COR-L47 (cell line): ENCODE measurements at places on chromosomes 7 and 10.

GRCh38 chr7:5773661-5774086 is 7.8 kb downstream of the RNF216 start:
- DNase-seq = no peak

GRCh38 chr7:128209229-128210035 is 31.6 kb upstream of the LEP start:
- peak; percentile 65 for DNase-seq

DNA sequence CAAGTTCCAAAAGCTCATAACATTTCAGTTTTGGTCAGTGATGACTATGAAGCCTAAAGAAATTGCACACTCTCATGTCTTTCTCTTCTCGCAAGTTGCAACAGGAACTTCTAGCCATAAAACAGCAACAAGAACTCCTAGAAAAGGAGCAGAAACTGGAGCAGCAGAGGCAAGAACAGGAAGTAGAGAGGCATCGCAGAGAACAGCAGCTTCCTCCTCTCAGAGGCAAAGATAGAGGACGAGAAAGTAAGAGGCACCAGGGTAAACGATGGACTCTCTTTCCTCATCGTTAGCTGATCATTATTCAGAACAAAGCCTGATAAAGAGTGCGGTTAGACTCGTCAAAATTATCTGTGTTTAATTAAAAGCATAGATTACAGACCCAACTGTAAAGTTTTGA is 94.7 kb downstream of the HDAC9 start:
- no peak for DNase-seq

DNA sequence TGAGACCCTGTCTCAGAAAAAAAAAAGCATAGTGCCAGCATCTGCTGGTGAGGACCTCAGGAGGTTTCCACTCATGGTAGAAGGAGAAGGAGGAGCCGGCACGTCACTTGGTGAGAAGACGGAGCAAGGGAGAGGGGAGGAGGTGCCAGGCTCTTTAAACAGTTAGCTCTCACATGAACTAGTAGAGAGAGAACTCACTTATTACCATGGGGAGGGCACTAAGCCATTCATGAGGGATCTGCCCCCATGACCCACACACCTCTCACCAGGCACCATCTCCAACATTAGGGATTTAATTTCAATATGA is 62.9 kb upstream of the VKORC1L1 start:
- no peak for DNase-seq

- no peak for DNase-seq
Measured at GRCh38 chr7:77565917-77566316, 28.8 kb downstream of the PTPN12 start.

DNA sequence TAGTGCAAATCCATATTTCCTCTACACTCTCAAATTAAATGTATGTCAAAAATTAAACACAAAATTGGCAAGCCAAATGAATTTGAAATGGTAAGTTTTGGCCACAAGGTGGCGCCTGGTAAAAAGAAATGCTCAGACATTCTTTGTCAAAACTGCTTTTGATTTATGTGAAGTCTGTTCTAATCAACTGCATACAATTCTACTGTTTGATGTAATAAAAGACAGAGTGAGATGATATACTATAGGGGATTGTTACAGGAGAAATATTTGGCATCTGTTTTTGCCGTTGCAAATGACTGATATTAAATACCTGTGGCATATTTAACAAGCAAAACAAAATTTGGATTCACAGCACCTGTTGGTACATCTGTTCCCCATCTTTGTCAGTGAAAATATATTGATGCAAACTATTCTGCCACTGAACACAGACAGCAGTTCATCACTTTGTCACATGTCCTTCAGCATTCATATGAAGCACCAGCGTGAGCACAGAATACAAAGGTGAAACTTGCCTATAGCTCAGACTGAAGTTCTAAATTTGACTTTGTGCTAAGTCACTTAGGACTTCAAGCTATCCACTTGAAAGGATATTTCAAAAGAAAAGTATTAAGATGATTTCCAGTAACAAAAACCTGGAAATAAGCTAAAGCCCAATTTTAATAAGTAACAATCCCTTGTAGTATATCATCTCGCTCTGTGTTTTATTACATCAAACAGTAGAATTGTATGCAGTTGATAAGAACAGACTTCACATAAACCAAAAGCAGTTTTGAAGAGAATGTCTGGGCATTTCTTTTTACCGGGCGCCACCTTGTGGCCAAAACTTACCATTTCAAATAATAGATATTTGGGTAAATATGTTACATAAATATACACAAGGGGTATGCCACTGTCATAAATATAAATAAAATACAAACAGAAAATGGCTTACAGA is 10.2 kb upstream of the CH25H start:
- DNase-seq = peak; percentile 21

- no peak for DNase-seq
Measured at GRCh38 chr7:51352174-51353100, 35.8 kb upstream of the COBL start.

GRCh38 chr10:8325024-8325980 is 270.8 kb downstream of the GATA3 start:
- DNase-seq = no peak

GRCh38 chr7:68224041-68224741 is 1227.6 kb downstream of the TYW1 start:
- DNase-seq = peak; percentile 81

GRCh38 chr10:12707461-12708185 is 293.9 kb downstream of the CCDC3 start:
- DNase-seq = peak; percentile 37

- no peak for DNase-seq
Measured at GRCh38 chr7:157462419-157462771, 125.6 kb downstream of the DNAJB6 start.

DNA sequence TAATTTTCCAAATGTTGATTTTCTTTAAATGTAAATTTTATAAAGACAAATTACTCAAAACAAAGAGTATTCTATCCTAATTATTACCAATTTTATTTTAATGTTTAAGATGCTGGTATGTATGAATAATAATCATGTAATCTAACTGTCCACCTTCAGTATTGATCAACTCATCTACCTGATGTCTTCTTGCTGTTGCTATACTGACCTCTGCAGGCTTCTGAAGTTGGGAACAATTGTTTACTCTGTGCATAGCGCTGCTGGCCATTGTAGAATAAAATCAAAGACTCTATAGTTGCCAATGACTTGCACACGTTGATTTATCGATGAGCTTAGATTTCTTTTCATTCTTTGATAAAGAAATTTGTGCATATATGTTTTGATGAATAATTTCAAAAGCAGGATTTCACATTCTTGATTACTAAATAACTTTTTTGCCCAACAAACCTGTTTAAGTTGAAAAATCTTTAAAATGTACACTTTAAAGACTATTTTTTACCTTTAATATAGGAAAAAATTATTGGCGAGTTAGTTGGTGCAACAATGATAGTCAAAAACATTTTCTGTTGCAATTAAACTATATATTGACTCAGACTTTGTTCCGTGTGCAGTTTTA is 282.3 kb downstream of the TFEC start:
- DNase-seq = peak; percentile 33

- no peak for DNase-seq
Measured at GRCh38 chr10:29486433-29486832, 148.3 kb downstream of the SVIL start.

DNA sequence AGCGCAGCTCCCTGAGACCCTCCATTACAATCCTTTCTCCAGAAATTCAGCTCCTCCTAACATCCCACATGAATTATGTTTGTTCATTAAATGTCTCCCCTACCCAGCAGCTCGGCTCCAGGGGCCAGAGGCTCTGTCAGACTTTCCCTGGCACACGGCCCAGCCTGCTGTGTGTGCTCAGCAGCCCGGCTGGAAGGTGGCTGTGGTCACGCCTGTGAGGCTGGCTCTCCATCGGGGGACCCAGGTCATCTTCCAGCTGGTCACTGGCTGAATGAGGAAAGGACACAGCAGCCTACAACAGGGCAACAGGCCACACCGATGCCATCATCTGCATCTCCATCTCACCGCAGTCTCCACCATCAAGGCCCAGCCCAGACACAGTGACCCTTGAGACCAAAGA is 219.8 kb downstream of the MAD1L1 start:
- peak; percentile 85 for DNase-seq

- no peak for DNase-seq
Measured at GRCh38 chr10:97567891-97568290, 4.7 kb upstream of the ANKRD2 start.

DNA sequence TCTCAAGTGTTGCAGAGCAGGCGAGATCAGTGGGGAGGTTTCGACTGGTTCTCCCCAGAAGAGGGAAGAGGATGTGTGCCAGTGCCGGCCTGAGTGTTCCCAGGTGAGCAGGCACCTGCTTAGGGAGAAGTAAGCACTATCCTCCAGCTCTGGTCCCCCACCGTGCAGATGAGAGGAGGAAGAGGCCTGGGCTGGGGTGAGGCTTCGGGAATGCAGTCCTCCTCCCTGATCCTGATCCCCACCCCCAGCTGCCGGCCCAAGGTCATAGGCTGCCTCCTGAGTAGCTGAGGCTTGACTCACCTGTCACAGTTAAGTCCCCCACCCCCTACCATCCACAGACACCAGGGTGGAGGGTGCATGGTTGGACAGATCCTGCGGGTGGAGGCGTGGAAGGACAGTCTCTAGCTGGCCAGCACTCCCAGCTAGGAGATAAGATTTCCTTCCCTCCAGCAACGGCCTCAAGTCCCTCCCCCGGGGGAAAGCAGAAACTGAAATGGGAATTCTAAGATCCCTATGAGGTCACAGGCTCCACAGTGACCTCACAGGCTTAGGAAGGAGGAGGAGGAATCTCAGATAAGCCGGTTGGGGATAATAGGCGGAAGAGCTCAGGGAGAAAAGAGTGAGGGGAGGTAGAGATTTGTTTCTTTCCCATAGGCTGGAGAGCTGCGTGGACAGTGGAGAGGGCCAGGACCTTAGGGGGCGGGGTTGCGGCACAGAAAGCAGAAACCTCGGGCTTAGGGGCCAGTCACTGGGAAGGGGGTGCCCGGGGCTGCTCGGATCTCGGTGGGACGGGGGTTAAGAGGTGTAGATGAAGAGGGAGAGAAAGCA is 1.0 kb downstream of the LRCH4 start:
- no peak for DNase-seq

GRCh38 chr10:69960988-69961880 is 91.4 kb upstream of the MACROH2A2 start:
- DNase-seq = no peak

- no peak for DNase-seq
Measured at GRCh38 chr10:7483848-7484247, 73.0 kb upstream of the SFMBT2 start.

DNA sequence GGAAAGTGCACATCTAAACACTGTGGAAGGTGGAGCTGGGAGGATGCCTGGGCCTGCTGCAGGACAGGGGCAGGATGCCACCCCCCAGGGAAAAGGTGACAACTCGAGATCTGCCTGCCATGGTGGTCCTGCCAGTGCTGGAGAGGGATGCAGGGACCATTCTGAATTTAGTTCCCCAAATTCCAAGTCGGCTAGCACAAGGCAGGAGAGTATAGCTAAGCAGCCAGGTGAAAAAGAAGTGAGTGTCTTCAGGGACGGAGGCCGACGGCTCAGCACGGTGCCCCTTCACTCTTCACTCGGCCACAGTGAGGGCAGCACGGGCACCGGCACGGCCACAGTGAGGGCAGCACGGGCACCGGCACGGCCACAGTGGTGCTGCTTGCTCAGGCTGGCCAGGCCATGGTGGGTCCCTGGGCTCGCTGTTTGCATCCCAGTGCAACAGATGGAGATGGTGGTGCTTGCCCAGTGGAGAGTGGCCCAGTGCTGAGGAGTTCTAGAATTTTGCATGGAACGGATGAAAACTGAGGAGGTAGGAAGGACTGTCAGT is 161.3 kb upstream of the SHH start:
- no peak for DNase-seq

DNA sequence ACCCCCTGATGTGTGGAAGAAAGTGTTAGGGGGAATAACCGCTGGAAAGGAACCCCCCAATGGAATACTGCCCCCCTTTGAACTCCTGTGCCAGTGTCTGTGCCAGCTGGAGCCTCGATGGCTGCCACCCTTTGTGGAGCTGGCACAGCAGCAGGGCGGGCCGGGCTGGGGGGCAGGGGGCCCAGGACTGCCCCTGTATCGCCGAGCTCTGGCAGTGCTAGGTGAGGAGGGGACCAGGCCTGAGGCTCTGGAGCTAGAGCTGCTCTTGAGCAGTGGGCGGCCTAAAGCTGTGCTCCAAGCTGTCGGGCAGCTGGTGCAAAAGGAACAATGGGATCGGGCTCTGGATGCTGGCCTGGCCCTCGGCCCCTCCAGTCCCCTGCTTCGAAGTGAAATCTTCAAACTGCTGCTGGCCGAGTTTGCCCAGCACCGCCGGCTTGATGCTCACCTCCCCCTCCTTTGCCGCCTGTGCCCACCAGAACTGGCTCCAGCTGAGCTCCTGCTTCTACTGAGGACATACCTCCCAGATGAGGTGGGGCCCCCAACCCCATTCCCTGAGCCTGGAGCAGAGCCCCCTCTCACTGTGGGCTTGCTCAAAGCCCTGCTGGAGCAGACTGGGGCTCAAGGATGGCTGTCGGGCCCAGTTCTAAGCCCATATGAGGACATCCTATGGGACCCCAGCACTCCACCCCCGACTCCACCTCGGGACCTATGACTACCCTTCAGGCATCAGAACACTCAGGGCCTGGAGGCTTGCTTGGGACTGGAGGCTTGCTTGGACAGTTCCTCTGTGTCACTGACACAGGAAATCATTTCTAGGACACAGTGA is 2.2 kb downstream of the HPS6 start:
- no peak for DNase-seq

- no peak for DNase-seq
Measured at GRCh38 chr10:72308320-72308987, 34.7 kb downstream of the DDIT4 start.

DNA sequence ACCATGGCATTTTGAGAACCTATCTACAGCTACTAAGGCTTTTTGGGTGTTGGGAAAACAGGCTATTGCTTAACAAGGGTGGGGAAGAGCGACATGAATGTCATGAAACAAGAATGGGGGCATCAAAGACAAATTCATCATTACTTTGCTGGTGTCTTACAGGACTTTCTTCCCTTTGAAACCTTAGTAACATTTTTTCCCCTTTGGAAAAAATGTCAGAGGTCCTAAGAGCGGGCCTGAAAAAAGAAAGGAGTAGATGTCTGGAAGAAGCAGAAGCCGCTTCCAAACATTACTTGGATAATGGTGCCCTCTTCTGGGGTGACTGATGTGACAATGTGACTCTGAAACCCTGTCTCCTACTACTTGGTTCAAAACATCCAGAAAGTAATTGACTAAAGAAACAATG is 3.8 kb upstream of the DDX50 start:
- peak; percentile 33 for DNase-seq

DNA sequence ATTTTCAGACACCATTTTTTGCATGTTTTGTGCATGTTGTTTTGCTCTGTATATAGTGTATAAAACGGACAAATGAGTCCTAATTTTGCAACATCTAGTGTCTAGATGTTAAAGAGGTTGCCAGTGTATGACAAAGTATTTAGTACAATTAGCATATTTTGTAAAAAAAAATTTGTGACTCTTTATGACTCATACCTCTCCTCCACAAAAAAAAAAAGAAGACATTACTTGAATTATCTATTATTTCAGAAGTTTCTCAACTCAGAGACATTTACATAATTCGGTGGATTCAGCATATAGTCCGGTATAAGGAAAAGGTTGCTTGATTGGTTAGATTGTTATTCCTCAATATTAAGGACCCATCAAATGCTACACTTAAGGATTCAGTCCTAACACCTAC is 26.0 kb downstream of the NUP42 start:
- no peak for DNase-seq
